ENCODE measurements at places on chromosomes 2 and 18.
A peak's percentile ranks its signal among the peaks of the same experiment; 100 is the strongest.

- peak; percentile 32 for DNase-seq
Observed at GRCh38 chr2:68909793-68910674, 38.8 kb upstream of the BMP10 start.

- no peak for DNase-seq
Observed at GRCh38 chr2:54546518-54546917, 90.4 kb downstream of the SPTBN1 start.

DNA sequence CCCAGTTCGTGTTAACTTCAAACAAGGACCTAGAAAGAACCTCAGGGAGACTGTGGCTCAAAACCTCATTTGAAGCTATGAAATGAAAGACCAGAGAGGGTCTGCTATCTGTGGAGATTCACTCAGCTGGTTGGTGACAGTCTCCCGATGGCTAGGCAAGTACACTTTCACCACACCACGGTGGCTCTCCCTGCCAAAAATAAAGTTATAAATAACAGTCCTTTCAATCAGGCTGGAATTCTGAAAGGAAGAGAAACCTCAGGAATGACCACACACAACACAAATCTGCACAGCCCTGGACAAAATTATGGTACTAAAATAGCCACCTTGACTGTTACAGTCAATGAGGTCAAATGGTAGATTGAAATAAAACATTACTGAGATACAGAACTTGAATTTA, 160.3 kb upstream of the ACAA2 start:
- DNase-seq, result no peak

DNA sequence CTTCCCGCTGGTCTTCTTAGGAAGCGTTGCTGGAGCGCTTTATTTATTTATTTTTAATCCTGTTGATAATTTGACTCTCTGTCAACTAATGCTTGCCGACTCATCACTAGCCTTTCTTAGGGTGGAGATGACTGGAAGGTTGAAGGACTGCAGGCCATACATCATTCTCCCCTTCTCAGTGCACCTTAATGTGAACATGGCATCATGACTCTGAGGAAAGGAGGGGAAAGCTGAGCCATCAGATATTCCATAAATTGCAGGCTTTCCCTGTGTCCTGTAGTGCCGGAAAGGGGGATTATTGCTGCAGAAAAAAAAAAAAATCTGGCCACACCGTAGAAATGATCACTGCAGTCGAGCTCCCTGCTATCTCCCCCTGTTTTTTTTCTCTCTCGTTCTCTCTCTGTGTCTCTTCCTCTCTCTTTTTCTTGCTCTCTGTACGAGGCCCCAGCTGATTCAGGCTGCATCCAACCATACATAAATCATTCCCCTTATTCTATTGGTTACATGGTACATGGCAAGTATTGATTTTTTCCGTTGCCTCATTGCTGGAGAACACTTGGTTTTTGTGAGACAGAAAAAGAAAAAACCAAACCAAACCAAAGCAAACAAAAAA, 125.8 kb upstream of the EFEMP1 start:
- no peak for DNase-seq

GRCh38 chr2:136985044-136985443, 219.7 kb downstream of the THSD7B start:
- DNase-seq, result no peak

- DNase-seq, result no peak
Observed at GRCh38 chr2:31317396-31317795, 83.4 kb downstream of the EHD3 start.

DNA sequence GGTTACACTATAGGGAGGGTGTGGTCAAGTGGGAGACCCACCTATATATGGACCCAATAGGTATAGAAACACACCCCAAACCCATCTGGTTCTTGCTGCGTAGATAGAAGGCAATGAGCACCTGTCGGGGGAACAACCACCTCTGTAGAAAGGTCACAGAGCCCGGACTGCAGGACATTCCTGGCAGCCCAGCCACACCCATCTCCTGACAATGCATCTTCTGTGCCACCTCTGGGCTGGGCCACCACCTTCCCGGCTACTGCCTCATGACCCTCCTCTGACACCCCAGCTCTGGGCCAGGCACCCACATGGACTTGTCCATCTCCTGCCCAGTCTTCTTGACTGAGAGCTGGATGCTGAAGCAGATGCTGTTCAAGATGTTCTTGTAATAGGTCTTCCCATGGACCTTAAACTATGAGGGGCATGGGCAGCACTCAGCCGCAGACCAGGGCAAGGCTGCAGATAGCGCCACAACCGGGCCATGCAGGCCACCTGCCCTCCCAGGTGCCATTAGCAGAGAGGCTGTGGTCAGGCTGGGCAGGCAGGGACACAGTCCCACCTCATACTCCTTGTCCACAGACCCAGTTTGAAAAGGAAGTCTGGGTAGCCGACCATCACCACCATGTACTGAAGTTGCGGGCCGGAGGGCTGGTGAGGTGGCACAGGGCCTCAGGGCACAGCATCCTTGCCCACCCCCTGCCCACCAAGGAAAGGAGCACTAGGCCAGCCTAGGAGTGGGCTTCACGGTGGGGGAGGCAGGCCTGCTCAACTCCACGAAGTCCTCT, 9.3 kb downstream of the ALPG start:
- no peak for DNase-seq

- DNase-seq, result peak; percentile 0
Observed at GRCh38 chr2:229445501-229446211, 174.6 kb upstream of the PID1 start.

- DNase-seq, result peak; percentile 57
Observed at GRCh38 chr2:105369777-105370690, 28.8 kb downstream of the FHL2 start.

GRCh38 chr2:27291865-27292264, 9.6 kb downstream of the TRIM54 start:
- no peak for DNase-seq

DNA sequence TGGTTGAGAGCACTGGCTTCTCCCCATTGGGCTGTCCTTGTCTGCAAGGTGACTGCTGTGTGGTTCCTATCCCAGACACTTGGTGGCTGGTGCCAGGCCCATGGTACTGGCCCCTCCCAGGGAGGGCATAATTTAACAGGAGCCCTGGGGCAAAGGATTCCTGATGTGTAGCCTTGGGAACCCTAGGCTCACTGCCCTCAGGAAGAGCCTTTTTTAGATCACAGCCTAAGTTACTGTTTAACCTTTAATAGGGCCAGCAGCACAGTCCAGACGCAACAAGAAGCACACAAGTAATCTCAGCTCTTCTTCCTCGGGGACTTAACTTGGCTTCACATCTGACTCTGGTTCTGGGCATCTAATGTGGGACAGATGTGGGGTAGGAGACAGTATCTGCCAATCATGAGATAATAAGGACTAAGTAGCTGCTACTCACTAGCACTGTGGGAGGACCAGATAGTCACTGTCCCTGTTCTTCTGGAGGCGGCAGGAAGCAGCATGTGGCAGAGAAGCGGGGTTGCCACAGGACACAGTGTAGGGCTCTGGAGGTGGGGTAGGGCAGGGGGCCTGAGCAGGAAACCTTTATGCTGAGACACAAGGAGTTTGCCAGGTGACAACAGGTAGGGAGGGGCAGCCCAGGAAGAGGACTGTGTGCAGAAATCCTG, 136.3 kb downstream of the TMEM17 start:
- no peak for DNase-seq

GRCh38 chr2:12177455-12178288, 431.2 kb downstream of the LPIN1 start:
- no peak for DNase-seq

- DNase-seq, result no peak
Observed at GRCh38 chr18:77038182-77038858, 94.3 kb downstream of the MBP start.

GRCh38 chr18:58682429-58683069, 11.3 kb downstream of the MALT1 start:
- DNase-seq, result no peak

- no peak for DNase-seq
Observed at GRCh38 chr18:67347438-67347837, 169.1 kb downstream of the DSEL start.

DNA sequence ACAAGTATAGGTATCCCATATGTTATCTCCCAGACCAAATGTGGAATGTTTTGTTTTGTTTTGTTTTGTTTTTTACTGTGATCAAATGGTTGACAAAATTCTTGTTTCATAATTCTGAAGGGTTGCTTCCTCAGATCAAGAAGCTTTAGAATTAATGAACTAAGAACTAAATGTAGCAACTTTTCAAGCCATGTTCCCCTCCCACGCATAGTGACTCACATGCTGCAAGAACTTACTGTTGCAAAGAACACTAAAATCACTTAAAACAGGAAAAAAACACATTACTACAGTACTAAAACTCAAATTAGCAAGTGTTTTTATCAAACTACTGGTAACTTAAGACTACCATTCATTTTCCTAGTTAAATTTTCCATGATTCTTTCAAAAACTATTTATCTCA, 30.6 kb downstream of the HNRNPLL start:
- peak; percentile 69 for DNase-seq

DNA sequence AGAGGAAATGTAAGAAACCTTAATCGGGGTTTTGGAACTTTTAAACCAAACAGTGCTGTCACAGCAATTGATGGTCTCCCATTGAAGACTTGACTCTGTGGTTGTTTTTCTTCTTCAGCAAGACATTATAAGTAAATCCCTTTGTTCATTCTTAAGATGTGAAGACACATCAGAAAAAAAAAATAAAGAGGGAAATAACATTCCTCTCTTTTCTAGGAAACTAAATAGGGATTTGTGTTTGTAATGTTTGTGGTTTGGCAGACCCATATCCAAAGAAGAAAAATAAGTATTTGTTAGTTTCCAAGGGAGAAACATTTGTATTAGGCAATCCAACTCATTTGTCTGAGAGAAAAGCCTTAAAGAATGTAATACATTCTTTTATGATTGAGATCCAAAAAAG, 359.9 kb downstream of the DSC3 start:
- DNase-seq, result no peak

GRCh38 chr2:238009563-238009962, 42.7 kb downstream of the UBE2F start:
- no peak for DNase-seq

DNA sequence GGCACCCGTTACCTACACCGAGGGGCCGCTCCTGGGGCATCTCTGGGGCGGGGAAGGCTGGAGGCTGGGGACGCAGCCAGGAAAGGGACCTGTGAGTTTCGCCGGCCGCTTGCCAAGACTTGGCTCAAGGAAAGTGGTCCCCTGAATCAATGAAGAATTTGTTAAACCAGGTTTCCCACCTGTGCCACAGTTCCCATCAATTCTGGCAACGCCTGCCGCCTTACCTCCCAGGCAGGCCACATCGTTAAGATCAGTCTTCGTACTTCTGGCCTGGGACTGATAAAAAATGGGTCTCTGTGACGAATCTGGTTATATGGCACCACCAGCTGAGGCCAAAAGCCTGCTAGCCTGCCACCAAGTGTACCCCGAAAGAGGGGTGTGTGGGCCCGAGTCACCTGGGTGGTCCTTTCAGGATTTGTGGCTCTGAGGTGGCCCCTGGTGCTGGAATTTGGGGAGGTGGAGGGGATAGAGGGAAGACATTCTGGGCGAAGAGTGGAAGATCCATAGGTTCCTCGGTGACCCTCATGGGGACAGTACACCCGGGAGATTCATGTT, 789 bp upstream of the TGFA start:
- no peak for DNase-seq

- DNase-seq, result no peak
Observed at GRCh38 chr2:177711483-177712265, 319.1 kb downstream of the AGPS start.

- DNase-seq, result no peak
Observed at GRCh38 chr2:137229834-137230233, 464.5 kb downstream of the THSD7B start.

- no peak for DNase-seq
Observed at GRCh38 chr2:37468170-37468569, 123.7 kb downstream of the QPCT start.

DNA sequence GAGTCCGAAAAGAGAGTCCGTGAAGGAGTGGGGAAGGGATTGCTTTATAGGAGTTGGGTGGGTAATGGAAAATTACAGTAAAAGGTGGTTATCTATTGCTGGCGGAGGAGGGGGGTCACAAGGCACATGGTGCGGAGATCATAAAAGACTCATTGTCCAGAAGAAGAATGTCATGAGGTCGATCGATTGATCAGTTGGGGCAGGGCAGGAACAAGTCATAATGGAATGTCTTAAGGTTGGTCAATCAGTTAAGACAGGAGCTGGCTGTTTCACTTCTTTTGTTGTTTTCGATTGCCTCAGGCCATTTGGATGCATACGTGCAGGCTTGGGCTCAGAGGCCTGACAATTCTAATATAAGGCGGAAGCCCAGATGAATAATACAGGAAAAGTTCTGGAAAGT, 473.0 kb upstream of the TNP1 start:
- DNase-seq, result no peak
